ENCODE measurements at places on chromosomes 1 and 21.

DNA sequence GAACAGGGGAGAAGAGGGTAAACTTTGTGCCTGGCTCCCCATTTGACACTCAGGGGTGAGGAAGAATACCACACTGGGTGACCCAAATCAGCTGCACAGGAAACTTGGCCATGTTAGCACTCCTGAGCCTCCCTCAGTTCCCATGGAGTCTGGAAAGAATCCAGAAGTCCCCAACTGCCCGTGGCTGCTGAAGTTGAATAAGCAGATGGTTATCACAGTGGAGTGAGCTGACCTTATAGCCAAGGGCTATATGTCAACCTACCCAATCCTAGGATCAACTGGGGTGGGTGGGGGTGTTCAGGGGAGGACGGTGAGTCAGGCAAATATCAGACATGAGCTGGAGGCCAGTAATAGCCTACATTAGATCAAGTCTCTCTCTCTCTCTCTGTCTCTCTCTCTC, 20.4 kb downstream of the KCNH1 start:
- no peak for DNase-seq

- no peak for DNase-seq
These were observed 31.9 kb downstream of the PRKCZ start for GRCh38 chr1:2082064-2082463.

DNA sequence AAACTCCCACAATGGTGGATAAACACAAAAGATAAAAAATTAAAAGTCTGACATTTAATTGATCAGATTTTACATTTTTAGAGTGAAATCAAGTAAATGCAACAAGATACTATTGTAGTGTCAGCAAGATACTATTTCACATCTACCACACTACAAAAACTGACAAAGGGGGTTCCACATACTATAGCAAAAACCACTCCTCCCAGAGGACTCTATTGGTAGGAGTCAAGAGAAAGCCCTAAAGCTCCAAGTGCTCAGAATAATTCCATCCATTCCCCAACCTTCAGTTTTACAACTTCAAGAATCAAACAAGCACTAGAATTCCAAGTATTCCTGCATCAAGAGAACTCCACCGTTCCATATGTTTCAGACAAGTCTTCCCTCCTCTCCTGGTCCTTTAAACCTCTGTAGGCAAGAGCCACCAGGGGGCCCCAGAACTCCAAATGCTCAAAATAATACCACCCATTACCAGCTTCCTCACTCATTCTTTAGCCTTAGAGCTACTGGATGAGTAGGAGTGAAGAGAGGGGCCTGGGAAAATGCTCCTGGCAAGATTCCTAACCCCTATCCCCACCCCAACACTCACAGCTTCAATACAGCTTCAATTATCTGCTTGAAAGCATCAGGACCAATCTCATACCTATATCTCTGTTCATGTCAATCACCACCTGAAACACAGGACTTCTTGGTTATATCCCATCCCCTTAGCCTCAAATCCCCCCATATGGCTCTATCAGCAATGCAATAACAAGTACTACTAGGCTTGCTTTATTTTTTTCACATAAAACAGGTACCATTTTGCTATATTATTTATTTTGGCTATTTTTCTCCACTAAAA, 9.9 kb downstream of the TOR1AIP2 start:
- no peak for DNase-seq

GRCh38 chr1:170660871-170661645, 2.9 kb upstream of the PRRX1 start:
- DNase-seq: no peak

- no peak for DNase-seq
These were observed 213.1 kb downstream of the PCP4 start for GRCh38 chr21:40080385-40080784.

DNA sequence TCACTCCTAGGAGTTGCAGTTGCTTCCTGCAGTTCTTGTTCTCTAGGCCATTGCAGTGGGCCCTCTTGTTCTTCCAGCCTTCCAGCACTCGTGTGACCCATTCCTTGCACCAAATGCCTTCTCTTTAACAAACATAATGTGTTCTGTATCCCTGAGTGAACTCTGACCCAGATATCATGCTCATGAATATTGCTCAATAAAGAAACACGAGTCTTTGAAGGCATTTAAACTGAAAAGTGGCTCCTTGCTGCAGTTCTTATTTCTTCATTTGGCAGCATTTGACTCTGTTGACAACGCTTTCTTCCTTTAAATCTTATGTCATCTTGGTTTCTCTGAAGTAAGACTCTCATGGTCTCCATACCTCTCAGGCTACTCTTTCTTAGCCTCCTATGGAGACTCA, 100.7 kb upstream of the PDE4B start:
- DNase-seq: no peak
